ENCODE measurements at places on chromosomes 1 and 21.

DNA sequence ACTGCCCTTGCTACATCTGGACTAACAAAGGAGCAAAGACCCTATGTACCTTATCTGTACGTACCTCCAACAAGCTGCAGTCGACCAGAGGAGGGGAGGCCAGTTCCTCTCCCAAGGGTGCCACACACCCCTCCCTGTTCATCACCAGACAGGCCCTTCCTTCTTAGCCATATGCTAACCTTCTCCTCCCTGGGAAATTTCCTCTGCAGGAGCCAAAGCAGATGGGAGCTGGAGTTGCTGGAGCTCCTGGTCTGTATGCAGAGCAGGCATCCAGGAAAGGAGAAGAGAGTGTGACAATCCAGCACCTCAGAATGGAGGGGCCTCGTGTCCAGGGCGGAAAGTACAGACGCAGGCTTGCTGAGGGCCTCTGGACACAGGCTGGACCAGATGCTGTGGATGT is 48.5 kb downstream of the C8B start:
- no peak for DNase-seq

DNA sequence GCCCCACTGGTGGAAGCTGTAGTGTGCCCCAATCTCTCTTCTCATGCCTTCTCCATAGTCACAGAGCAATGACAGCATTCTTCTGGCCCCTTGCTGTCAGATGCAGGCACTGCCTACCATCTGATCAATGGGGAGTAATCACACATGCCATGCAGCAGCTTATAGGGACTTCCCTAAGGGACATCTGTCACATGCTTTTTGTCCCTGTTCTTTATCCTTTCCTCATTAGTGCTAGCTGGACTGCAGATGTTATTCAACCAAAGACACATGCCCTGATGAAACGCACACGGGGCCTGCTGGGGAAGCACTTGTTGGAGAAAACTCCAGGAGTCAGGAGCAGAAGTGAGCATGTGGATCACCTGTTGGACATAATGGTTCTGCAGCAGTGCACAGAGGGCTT is 108.7 kb downstream of the KCNJ15 start:
- no peak for DNase-seq

- no peak for DNase-seq
These were observed 32.1 kb downstream of the ALDH9A1 start for GRCh38 chr1:165666152-165666825.

GRCh38 chr1:46244656-46245371 is 2.7 kb upstream of the RAD54L start:
- DNase-seq: no peak

DNA sequence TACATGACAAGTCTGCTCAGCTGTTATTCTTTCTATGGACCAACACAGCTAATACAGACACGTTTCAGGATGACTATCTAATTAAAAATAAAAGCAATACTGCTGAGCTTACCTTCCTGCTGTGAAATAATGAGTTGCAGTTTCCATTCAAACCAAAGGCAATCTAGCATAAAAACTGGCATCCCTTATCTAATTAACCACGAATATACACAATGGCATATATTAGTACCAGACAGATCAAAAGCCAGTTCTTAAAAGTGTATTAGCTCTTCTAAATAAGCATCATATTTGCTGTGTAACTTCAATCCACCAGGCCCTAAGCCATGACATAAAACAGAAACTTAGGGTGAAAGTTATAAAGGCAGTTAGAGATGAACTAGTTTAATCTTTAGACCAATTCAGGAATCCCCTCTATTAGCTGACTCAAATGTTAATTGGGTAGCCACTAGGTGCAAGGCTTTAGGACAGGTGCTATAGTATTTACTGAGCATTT is 20.6 kb downstream of the TESK2 start:
- no peak for DNase-seq

DNA sequence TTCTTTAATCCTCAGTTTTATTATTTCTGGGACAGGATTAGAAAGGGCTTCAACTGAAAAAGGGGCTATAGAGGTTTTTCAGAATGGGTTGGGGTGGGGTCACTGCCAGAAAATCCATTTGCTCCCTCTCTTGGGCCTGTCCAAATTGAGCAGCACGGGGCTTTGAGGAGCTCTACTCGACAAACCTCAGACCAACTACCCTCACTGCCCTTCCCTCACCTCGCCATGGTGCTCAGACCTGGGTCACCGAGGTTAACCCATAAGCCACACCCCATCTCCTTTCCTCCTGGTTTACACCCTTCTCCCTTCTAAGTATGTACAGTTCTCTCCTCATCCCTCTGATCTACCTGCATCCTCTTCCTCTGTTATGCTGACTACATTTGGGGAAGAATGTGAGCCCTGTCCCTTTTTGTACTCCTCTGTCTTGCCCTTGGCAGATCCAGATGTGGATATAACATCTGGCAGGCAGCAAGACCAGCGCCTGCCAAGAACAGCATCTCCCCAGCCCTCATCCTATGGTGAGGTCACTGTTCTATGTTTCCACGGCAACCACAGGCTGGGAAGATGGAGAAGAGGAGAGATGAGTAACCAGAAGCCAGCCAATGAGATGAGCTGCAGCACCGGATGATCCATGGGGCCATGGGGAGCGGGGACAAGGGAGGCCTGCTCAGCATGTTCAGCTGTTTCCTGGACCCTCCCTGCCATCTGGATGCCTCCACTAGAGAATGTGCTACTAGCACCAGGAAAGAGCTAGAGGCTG is 3.7 kb upstream of the FABP3 start:
- DNase-seq: no peak

GRCh38 chr1:8571200-8571984 is 246.0 kb downstream of the RERE start:
- DNase-seq: no peak

- DNase-seq: no peak
These were observed 13.2 kb upstream of the IGSF3 start for GRCh38 chr1:116680752-116681151.

DNA sequence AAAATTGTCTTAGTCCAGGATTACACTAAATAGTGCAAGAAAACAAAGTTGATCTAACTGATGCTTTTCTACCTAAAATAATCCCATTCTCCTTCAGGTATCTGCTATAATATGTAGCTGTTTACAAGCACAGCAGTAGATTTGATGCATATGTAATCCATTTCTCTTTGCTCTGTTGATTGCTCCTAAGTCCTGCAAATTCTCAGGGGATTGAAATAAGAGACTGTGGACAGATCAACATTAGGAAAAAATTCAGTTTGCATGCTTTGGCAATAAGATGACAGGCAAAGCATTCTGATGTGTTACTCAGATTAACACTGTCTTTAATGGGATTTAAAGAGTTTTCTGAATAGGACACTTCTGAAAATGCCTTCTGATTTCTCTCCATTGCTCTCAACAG is 34.7 kb downstream of the RNF11 start:
- no peak for DNase-seq

GRCh38 chr1:169478094-169478672 is 7.6 kb downstream of the SLC19A2 start:
- no peak for DNase-seq
